Urinary bladder (tissue), 4 donors: ENCODE measurements at places on chromosomes 5 and 9. TPM values are rescaled to one million over a fixed set of nuclear protein-coding genes. Genes with fewer than 3 reads are reported as not detected.

CYLC2 gene
- polyA plus RNA-seq = not detected

MYOT gene
- polyA plus RNA-seq = 7.7 TPM

HTR1A gene
- not detected for polyA plus RNA-seq

IGIP gene
- polyA plus RNA-seq = 9.0 TPM

LCN1 gene
- not detected for polyA plus RNA-seq
